ENCODE measurements at places on chromosomes 12 and 14.

GRCh38 chr12:70826156-70826555 lies 94.4 kb downstream of the PTPRR start:
- DNase-seq = no peak

DNA sequence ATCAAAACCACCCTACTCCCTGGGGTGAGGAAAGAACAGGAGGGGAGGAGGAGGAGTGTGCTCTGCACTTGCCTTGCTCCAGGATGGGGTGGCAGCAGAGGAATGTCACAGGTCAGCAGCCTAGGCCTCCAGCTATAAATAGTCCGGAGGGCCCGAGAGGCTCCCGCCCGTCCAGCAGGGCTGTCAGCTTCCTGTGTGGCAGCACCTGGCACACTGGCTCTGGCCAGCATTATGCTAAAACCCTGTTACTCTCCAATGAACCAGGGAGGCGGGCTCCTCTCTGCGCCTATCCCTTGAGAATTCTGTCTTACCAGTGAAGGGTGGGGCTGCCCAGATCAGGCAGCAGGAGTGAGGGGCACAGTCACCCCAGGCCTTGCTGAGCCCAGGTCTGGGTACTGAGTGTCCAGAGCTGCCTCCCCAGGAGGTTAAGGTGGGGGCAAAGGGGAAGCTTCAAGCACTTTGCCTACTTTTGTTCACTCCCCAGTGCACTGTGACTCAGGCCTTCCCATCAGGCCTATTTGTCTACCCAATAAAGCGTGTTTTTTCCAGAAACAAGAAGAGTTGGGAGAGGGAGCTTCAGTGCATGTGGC lies 1.2 kb upstream of the COX14 start:
- DNase-seq = no peak

- no peak for DNase-seq
These were observed 15.0 kb downstream of the ZFYVE21 start for GRCh38 chr14:103730490-103731035.

DNA sequence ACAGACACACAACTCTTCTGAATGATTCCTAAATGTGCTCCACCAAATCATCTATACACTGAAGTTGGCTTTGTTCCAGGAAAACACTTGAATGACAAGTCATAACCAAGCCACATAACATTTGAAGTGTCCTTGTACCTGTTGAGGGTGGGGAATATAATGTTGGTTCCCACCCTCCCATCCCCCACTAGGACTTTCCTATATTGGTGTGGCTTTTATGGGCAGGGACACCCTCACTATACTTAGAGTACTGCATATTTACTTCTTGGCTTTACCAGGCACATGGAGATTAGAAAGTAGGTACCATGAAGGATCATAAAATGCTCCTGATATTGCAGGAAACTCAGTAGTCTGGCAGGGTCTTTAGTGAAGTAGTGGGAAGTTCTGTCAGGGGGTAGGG lies 9.7 kb upstream of the BHLHE41 start:
- no peak for DNase-seq
